Left renal cortex interstitium (tissue), 4 donors: ENCODE measurements at places on chromosomes 11 and 22.

- no peak for DNase-seq
These were observed 98.5 kb downstream of the CYP2R1 start for GRCh38 chr11:14793546-14793945.

- peak; percentile 42 for DNase-seq
These were observed 167.0 kb downstream of the BUD13 start for GRCh38 chr11:116605543-116606459.

DNA sequence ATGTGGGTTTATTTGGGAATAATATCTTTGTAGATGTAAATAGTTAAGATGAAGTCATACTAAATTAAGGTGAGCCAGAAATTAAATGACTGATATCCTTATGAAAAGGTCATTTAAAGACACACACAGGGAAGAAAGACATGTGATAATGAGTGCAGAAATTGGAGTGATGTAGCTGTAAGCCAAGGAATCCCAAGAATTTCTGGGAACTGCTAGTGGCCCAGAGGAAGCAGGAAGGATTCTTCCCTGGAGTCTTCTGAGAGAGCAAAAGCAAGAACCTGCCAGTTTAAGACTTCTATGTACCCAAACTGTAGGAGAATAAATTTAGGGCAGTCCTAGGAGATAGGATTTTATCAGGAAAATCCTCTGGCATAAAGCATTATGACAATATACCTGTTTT lies 66.9 kb downstream of the LRRC4C start:
- no peak for DNase-seq

DNA sequence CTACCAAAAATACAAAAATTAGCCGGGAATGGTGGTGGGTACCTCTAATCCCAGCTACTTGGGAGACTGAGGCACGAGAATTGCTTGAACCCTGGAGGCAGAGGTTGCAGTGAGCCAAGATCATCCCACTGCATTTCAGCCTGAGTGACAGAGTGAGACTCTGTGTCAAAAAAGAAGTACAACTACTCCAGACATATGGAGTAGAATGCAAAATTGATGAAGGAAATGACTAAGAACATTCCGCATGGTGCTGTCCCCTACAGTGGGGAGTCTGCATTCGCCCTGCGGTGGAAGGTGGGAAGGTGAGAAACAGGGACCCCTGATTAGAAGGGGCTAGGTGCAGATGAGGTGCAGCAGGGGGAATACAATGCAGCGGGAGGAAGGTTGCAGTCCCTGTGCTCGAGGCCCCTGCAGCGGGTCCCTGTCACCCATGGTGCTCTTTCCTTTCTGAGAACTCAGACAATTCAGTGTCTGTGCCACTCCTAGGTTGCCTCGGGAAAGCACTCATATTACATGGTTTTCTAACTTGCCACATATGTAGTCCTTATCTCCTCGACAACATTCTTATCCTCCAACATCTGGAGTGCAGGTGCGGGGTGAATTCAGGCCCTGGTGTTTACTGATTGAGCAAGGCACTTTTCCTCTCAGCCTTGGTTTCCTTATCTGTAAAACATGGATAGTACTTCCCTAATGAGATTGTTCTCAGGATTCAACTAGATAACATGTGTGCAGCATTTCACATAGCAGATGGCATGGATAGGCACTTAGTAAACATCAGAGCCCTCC lies 5.2 kb downstream of the POLD4 start:
- no peak for DNase-seq

GRCh38 chr22:36028646-36029405 lies at the start of gene RBFOX2:
Gene RBFOX2, minus strand, starts transcription at chr22:36028824. Its CDS starts 399 bp downstream, at chr22:36028425.
- peak; percentile 84 for DNase-seq

DNA sequence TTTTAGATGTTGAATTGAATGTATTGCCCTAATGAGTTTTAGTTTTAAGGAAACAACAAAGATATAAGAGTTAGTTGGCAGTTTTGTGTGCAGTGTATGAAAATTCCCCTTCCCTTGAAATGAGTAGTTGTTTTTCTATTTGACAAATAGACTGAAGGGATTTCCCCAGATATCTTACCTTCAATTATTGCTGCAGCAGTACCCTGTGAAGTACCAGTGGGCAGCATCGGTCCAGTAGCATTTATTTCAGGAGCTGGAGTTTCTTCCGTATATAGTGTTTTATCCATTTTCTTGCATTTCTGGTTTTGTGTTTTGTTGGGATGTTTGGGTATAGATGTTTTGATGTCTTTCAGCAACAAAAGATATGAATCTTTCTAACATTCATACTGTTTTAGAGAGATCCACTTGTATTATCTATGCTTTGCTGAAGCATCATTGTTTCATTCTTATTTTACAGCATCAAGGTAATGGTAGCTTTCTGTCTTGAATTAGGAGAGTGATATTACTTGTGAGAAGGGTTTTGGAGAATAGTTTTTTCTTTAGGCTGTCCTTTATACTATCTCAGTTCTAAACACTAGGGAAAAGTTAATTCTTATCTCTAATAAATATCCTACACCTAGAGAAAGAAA lies 7.4 kb downstream of the KMT2A start:
- DNase-seq = no peak

DNA sequence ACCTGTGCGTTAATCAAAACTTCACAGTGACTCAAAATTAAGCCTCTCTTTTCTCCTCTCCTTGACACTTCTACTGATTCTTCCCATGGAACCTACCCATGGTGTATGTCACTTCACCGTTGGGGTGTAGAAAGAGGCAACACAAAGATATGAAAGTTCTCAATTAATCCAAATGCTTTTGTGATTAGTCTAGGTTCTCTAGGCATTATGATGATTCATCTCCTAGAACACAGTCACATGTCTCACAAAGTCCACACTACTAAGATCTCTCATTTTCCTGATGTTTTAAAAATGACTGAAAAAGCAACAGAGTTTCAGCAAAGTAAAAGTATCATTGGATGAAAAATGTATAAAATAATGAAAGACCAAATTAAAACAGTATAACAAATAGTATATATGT lies 13.7 kb upstream of the SCGB2A2 start:
- no peak for DNase-seq

- no peak for DNase-seq
These were observed 1.2 kb downstream of the SYVN1 start for GRCh38 chr11:65132988-65133700.

- DNase-seq = no peak
These were observed 3.9 kb downstream of the CSTF3 start for GRCh38 chr11:33157103-33158027.

GRCh38 chr11:69035946-69036340 lies 12.8 kb upstream of the TPCN2 start:
- DNase-seq = no peak

- DNase-seq = no peak
These were observed 259.5 kb upstream of the POU2AF2 start for GRCh38 chr11:110986016-110986415.

DNA sequence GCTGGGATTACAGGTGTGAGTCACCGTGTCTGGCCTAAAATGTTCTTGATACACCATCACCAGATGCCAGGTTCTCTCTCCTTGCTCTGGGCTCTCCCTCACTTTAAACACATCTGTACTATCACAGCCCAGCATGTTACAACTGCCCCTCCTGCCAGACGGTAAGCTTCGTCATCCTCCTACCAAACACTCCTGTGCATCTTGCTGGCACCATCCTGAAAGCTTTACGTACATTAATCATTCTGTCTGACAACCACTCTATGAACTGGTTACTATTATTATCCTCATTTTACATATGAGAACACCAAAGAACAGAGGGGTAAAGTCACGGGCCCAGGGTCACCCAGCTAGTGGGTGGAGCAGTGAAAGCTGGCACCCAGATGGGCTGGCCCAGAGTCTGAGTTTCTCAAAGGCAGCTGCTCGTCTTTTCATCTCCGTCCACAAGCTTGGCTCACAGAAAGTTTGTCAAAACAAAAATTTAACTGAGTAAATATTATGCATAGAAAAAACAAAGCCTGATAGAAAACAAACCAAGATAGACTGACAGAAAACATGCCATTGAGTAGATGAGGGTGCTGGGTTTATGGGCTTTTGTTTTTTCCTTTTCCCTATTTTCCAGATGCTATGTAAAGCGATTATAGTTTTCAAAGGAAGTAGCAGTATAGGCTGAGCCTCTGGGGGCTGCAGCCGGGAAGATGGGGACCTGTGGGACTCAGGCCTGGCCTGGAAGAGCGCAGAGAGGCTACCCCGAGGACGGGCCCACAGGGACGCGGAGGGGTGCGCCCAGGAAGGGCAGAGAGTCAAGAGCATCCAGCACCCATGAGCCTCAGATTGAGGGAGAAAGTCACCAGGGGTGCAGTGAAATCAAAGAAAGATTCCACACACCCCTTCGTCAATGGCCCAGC lies 9.5 kb downstream of the PLA2G6 start:
- DNase-seq = no peak
